Posterior cingulate gyrus (tissue), 11 donors: ENCODE measurements at places on chromosomes 4 and X.

DNA sequence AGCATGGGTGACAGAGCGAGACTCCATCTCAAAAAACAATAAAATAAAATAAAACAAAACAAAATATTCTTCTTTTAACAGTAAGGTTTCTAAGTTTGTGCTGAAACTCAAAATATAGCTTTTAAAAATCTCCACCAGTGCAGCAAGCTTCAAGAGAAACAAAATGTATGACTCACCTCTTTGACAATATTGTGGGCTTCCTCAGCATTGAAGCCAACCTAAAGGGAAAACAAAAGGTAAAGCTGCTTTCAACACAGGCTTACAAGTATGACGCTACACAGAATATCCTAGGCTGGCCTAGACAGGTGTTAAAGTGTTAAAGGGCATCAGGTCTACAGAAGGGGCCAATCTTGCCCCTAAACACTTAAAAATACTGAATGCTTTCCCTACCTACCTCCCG is 1.2 kb downstream of the DYNLT3 start:
- DNase-seq: no peak

DNA sequence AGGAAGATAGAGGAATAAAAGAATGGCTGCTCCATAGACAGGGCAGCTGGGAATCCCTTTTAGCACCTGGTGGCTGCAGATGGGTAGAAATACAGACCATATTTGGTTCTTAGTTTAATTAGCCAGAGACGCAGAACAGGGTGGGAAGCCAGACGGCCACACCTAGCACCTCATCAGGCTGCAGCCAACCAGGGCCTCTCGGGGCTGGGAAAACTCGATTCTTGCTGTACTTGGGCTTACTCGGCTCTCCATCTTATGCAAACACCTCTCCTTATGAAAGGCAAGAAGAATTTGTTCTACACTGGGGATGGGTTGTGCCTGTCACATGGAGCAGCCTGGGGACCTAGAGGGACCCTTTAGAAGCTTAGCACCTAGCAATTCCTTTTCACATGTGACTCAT is 19.7 kb downstream of the IRAK1 start:
- no peak for DNase-seq

DNA sequence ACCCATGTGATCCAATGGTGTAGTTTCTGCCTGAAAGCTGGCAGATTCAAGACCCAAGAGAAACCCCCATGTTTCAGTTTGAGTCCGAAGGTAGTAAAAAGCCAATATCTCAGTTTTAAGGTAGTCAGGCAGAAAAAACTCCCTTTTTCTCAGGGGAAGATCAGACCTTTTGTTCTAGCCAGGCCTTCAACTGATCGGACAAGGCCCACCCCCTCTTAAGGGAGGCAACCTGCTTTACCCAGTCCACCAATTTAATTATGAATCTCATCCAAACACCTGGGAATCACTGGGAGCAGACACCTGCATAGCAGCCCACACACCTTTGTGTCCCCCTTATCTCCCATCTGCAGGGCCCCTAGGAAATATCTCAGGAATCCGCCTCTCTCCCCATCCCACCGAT is 322.0 kb downstream of the STK32B start:
- no peak for DNase-seq

DNA sequence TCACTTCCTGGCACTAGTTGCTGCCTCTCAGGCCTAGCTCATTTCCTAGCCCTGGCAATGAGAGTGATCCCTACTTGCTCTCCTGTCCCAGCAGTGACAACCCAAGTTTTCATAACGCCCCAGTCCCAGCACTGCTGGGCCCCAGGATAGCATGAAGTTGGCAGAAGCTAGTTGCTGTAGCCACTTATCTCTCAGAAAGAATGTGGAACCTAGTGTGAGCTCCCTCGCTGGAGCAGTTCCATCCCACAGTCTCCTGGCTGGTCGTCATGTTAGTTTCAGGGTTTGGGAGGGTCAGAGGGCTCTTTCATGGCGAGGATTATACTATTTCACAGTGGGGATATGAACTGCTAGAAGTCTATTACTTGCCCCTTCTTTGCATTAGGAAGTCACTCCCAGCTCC is 5.1 kb downstream of the PF4 start:
- no peak for DNase-seq

- no peak for DNase-seq
These were observed 8.1 kb upstream of the TBC1D25 start for GRCh38 chrX:48531358-48531959.

DNA sequence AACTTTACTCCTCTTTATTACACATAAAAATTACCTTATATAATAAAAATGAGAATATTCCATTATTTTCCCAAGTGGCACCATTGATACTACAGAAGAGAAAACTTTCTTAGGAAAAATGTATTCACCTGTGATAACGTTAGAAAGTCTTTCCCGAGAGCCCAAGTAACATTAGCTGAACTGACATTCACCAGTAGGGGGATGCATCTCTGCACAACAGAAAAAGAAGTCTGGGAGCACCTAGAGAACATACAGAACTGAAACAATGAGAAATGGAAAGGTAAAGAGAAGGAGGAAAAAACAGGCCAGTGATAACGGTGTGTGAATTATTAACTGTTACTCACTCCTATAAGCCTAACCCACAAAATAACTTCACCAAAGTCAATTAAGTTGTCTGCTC is 423.3 kb downstream of the CENPC start:
- DNase-seq: no peak

- DNase-seq: no peak
These were observed 22.0 kb downstream of the C4orf54 start for GRCh38 chr4:99635601-99636000.

DNA sequence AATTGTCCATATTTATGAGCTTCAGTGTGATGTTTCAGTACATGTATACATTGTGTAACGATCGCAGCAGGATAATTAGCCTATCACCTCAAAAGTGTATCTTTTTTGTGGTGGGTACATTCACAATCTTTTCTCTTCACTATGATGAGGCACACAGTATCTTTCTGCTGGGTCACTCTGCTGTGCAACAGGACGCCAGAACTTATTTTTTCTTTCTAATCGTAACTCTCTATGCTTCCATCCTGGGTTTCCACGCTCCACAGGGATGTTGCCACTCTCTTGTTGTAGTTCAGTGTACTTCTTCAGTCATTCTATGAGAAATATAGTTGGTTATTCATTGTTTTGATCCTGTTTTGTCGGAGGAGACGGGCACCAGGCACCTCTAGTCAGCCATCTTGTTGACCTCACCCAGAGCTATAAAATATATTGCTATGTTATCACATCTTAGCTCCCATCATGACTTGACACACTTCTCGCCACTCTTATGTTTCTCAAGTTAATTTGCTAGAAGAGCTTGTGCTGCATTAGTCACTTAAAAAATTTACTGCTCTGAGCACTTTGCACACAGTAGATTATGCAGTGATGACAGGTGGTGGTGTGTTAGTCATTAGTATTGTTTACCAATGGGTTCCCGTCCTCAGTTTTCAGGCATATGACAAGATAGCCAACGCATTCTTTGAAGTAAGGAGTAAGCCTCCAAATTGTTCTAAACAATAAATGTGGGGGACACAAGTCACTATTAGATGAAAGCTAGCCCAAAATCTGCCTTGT is 1002.7 kb upstream of the PCDH7 start:
- no peak for DNase-seq

- no peak for DNase-seq
These were observed 64.0 kb upstream of the ACSL1 start for GRCh38 chr4:184889666-184890335.

DNA sequence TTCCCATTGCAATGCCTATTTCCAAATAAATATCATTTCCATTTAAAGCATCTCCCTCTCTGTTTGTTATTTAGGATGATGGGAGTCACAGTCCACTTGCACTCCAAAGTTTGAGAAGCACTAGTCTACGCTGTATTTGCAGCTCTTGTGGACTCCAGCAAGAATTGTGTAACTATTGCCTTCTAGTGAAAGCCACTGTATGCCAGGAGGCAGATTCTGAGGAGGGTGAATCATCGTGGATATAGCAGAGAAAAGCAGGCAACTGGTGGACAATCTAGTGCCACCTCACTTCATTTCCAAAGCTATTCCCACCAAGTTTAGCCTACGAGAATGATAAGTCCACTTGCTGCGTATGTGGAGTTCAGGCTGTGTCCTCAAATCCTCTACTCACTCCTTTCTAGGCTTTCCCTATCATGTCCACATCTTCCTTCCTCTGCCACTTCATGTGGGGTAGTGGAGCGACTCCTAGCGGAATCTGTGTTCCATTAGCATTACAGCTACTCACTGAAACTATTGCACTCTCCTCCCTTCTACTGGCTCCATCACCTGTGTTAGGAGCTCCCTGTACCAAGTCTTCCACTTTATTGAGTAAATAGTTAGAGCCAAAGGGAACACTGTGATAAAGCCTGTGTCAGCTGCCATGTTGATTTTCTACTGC is 501.8 kb upstream of the GALNT7 start:
- no peak for DNase-seq

DNA sequence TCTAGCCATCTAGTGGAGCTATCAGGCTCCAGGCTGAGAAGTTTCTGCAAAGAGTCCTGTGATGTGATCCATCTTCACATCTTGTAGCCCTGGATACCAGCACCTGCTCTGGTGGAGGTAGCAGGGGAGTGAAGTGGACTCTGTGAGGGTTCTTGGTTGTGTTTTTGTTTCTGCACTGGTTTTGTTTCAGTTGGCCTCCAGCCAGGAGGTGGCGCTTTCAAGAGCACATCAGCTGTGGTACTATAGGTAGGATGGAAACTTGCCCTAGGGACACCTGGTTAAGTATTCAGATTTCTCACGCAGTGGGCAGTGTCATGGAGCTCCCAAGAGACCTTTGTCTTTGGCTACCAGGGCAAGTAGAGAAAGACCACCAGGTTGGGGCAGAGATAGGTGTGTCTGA is 257.5 kb upstream of the SLC7A11 start:
- no peak for DNase-seq

- DNase-seq: no peak
These were observed 89.7 kb downstream of the EPHA5 start for GRCh38 chr4:65580551-65580950.

DNA sequence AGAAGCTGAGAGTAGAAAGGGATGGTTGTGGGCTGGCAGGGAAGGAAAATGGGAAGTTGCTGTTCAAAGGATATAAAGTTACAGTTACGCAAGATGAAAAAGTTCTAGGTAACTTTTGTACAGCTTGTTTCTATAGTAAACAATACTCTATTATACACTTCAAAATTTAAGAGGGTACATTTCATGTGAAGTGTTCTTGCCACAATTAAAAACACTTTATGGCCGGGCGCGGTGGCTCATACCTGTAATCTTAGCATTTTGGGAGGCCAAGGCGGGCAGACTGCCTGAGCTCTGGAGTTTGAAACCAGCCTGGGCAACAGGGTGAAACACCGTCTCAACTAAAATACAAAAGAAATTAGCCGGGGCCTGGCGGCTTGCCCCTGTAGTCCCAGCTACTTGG is 623.6 kb downstream of the STIM2 start:
- DNase-seq: no peak

- peak; percentile 38 for DNase-seq
These were observed 595.7 kb upstream of the EPHA5 start for GRCh38 chr4:66266035-66266434.

DNA sequence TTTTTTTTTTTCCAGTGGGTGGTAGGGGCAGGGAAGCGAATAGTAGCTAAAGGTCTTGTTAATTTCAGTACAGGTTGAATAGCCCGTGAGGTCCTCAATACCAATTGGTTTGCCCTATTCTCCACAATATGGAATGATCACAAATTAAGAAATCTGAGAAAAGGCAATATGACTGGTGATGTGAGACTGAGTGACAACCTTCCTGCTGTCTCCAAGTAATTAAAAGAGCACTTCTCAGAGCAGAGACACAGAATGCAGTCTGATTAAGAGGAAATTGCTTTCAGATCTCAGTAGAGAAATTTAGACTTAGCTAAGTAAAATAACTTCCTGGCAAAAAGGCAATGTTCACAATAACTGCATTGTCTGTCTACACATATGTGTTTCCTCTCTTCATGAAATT is 23.0 kb downstream of the GPR174 start:
- no peak for DNase-seq

DNA sequence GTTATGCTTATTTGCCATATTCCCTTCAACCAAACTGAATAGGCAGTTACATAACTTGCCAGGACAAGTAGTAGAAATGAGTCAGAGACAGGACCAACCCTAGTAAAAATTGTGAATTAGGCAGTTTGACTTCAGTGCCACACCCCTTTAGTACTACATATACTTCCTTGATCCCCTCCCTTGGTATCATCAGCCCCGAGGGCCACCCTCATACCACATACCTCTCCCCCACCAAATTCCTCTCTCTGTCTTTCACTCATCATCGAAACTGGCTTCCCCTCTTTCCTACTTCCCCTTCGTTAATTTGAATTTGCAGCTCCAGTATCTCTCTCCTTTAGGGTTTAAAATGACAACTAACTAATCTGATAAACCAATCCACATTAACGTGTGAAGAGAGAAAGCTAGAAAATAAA is 7.9 kb upstream of the PTPN13 start:
- DNase-seq: no peak

DNA sequence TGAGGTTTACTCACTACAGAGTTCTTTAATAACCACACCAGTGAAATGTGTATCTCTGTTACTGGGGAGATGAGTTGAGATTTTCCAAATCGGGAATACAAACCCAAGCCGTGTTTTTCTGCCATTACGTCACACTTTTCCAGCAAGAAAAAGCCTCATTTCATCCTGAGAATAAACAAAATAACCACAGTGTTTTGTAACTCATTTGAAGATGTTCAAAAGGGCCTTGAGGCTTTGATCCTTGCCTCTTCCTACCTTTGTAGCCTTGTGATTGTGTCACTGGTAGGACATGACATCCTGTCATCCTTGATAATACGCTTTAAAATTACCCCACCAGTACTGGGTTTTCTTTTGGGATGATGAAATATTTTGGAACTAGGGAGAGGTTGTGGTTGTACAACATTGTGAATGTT is 2.9 kb downstream of the USP11 start:
- no peak for DNase-seq

DNA sequence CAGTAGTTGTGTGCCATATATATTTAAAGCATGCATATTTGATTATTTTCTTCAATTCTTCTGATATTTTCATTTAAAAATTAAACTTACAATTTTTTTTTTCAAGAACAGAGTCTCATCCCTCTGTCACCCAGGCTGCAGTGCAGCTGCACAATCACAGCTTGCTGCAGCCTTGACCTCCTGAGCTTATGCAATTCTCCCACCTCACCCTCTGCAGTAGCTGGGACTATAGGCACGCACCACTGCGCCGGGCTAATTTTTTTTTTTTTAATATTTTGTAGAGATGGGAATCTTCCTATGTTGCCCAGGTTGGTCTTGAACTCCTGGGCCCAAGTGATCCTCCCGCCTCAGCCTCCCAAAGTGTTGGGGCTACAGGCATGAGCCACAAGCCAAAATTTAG is 5.8 kb upstream of the DCLK2 start:
- no peak for DNase-seq

GRCh38 chrX:46627711-46628419 is 54.3 kb downstream of the CHST7 start:
- DNase-seq: no peak

- no peak for DNase-seq
These were observed 139.6 kb downstream of the UNC5C start for GRCh38 chr4:95409127-95409526.

- no peak for DNase-seq
These were observed 4.0 kb downstream of the ARX start for GRCh38 chrX:25011589-25012432.
